ENCODE measurements at places on chromosomes 1 and 21. TPM values are rescaled to one million over a fixed set of nuclear protein-coding genes. Genes with fewer than 3 reads are reported as not detected.

The TP73 gene
- total RNA-seq = 2.0 TPM

The PLA2G2F gene
- not detected for total RNA-seq

The ZNF593OS gene
- not detected for total RNA-seq

DNA sequence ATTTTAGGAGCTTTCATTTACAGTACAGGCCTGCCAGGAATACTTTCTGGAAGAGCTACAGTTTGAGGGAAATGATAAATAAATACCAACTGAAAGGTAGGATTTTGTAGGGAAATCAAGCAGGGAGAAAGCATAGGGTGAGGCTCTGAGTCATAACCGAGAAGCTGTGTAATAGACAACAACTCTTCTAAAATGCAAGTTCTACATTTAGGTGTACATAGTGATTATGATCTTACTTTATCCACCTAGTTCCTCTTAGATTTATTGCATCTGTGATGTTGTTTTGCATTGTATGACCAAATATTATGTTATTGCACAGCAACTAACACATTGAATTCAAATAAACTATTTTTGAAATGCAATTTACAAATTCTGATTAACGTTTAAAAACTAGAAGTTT is 819.3 kb downstream of the PLA2G4A start:
- H3K4me3 ChIP-seq = no peak overlapping the region
- no peaks in the 10 kb centered on the region for H3K36me3 ChIP-seq
- no peaks in the 10 kb centered on the region for H3K27me3 ChIP-seq
- H3K4me1 ChIP-seq = no peaks in the 10 kb centered on the region
- no peak for DNase-seq

- no peak overlapping the region for H3K4me3 ChIP-seq
- H3K27me3 ChIP-seq = no peaks in the 10 kb centered on the region
- no peak overlapping the region for H3K27ac ChIP-seq
- H3K4me1 ChIP-seq = no peaks in the 10 kb centered on the region
Observed at GRCh38 chr1:178241057-178241456, 147.2 kb downstream of the RASAL2 start.

DNA sequence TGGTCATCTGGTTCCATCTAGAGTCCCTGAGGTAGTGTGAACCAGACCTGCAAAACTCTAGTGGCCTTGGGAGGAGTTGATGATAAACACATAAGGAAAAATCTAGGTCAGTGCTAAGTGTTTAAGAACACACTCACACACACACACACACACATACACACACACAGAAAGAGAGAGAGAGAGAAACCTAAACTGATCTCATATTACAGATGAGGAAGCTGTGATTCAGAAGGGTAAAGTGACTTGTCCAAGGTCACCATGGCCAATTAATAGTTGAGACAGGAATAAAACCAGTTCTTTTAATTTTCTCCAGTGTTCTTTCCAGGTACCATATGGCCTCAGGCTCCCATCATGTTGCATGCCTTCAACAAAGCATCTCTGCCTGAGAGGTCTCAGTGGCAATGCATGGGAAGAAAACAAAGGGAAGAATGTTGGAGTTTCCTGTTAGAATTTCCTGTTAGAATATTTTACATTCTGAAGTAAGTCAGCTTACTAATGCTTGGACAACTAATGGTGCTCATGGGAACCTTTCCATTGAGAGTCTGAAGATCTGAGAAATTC is 77.3 kb upstream of the TSPAN2 start:
- no peak for DNase-seq
- no peaks in the 10 kb centered on the region for H3K4me1 ChIP-seq
- H3K4me3 ChIP-seq = no peak overlapping the region
- H3K36me3 ChIP-seq = no peaks in the 10 kb centered on the region
- H3K27me3 ChIP-seq = no peaks in the 10 kb centered on the region

DNA sequence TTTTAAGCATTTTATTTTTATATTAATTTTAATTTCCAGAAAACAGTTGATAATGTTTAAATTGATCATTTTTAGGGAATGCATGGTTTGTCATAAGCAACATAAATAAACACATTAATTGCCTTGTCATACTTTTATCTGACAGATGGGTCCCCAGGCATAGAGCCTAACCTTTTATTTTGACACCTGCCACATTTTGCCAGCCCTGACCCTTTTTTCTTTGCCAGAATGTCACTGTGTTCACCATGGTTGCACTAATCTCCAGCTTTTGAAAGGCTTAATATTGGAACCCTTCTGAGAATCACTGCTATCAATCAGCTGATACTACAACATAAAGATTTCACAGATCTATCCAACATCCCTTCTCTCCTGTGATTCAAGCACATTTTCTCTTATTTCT is 56.0 kb upstream of the DPYD start:
- H3K27ac ChIP-seq = no peak overlapping the region
- no peaks in the 10 kb centered on the region for H3K36me3 ChIP-seq
- H3K27me3 ChIP-seq = no peaks in the 10 kb centered on the region
- H3K4me3 ChIP-seq = no peak overlapping the region

- no peak overlapping the region for H3K4me3 ChIP-seq
- DNase-seq = no peak
- no peaks in the 10 kb centered on the region for H3K27me3 ChIP-seq
Observed at GRCh38 chr1:18799454-18799853, 60.0 kb downstream of the TAS1R2 start.

- no peaks in the 10 kb centered on the region for H3K27me3 ChIP-seq
- no peaks in the 10 kb centered on the region for H3K36me3 ChIP-seq
- no peak overlapping the region for H3K4me3 ChIP-seq
- H3K4me1 ChIP-seq = no peaks in the 10 kb centered on the region
- DNase-seq = no peak
Observed at GRCh38 chr1:232457595-232457994, 172.3 kb downstream of the SIPA1L2 start.
